Esophagus mucosa (tissue), 1 donor: ENCODE measurements at places on chromosomes 13 and 19. TPM values are rescaled to one million over a fixed set of nuclear protein-coding genes. Genes with fewer than 3 reads are reported as not detected.

SIAH3 gene
- total RNA-seq = 0.04 TPM

GRCh38 chr19:19027228-19027627, 6.1 kb downstream of the SUGP2 start:
- no peak for ATAC-seq

LGALS14 gene
- total RNA-seq = not detected

DNA sequence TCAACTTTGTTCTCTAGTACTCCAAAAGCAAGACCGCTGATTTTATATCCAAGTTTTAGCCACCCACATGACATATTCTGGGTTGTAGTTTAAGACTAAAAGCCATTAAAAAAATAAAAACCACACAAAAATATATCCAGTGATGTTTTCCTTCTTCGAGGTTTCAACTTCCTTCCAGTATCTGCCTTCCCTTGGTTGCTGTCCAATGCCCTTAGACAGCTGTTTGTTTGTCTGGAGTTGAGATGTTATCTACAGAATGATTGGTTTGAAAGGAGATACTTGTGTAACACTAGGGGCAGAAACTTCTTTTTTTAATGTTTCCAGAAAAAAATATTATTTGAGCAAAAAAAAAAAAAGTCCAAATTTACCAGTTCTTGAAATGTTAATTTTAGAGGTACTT, 591.5 kb upstream of the PCDH9 start:
- ATAC-seq = no peak

- no peak for ATAC-seq
Observed at GRCh38 chr19:3368441-3368795, 2.0 kb downstream of the NFIC start.

GAPDHS gene
- not detected for total RNA-seq

GRCh38 chr13:27053210-27053884, 118.3 kb downstream of the USP12 start:
- no peak for ATAC-seq

EGLN2 gene
- 32.1 TPM for total RNA-seq
